Mesothelial cell of epicardium (in vitro differentiated cells): ENCODE measurements at places on chromosomes 11 and 22.

DNA sequence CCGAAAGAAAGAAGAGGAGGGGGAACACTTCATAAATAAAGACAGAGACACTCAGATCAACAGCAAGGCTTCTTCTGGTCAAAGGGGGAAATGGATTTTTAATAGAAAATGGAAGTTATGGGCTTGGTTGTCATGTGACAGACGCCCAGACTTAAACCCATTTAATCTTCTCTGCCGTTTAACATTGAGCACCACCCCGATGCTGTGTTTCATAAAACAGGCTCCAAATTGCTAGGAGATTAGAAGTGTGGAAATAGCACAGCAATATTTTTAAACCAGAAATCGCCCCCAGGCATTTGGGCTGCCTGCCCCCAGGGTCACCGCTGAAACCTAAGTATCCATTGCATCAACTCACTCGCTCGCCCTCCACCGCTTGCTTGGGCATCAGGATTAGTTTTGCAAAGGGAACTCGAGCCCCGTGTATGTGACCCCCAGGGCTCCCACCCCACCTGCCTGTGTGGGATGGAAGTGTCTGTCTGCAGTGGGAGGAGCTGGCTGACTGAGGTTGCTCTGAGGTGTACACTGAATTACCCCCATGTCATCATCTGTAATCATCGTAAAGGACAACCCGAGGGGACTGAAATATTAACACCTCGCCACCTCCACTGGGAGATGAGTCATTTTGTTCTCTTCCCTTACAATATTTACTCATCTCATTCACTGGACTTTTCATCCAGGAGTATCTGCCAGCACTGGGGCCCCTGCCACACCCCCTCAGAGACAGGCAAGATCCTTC, 10.7 kb downstream of the DSCAML1 start:
- DNase-seq: no peak

DNA sequence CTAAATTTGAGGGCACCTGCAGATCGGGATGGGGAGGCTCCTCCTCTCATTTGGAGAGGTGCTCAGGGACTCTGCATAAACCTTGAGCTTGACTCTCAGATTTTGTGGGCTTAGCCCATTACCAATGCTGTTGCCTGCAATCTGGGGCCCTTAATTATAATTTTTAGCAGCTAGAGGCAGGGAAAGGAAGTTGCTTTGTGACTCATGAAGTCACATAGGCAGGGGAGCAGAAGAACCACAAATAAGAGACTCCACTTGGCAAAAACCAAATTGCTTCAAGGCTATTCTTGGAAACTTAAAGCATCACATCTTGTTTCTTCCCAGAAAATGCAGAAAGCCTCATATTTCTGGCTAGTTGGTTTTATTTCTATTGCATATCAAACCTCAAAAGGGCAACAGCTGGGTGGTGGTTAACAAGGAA, 46.9 kb downstream of the MICAL2 start:
- DNase-seq: no peak

DNA sequence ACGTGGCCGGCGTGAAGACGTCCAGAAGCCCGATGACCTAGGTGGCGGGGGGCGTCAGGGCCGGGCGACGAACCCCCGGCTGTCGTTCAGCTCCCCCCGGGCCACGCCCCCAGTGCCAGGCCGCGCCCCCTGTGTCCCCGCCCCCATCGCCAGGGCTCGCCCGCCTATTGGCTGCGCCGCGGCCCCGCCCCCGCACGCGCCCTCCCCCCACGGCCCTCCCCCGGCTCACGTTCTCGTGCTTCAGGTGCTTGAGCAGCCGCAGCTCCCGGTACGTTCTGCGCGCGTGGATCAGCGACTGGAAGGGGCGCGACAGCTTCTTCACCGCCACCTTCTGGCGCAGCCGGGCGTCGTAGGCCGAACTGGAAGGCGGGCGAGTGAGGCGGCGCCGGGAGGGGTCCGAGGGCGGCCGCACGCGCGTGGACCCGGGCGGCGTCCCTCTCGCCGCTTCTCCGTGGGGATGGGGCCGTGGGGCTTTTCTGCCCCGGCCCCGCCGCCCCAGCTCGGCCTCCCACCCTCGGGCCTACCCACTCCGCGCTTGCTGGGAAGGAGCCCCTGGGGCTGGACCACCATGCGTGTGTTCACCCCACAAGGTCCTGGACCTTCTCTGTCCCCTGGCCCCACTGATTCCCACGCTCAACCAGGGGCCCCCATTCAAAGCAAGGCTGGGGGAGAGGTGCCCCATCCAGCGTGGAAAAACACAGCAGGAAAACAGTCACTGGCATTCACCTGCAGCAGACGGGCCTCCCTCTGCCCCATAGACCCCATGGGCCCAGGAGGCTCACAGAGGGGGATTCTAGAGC, 2.4 kb downstream of the MAPK11 start:
- peak; percentile 52 for DNase-seq

DNA sequence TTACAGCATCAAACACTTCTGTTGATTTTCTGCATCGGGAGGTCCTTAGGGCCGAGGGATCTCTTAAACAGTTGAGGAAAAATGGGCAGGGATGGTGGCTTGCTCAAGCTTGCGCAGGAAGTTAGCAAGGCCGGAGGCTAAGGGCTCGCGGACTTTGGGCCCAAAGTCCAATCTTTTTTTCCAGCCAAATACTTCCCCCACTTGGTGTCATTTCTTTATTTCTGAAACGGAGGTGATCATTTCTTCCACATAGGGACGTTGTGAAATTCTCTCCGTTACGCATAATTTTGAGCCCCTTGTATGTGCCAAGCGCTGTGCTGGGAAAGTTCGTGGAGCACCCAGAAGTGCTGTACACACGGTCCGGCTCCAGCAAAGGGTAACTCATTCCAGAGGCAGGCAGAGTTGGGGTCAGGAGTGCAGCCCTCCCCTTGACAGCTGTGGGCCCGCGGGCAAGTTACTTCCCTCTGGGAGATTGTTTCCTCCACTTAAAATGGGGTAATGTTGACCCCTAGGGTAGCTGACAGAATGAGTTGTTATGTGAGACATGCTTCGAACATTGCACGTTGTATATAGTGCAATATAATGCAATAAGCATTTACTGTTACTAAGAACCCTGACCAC, 809 bp downstream of the MIEF1 start:
- no peak for DNase-seq

- no peak for DNase-seq
Measured at GRCh38 chr11:765025-765801, 12.1 kb downstream of the GATD1 start.

DNA sequence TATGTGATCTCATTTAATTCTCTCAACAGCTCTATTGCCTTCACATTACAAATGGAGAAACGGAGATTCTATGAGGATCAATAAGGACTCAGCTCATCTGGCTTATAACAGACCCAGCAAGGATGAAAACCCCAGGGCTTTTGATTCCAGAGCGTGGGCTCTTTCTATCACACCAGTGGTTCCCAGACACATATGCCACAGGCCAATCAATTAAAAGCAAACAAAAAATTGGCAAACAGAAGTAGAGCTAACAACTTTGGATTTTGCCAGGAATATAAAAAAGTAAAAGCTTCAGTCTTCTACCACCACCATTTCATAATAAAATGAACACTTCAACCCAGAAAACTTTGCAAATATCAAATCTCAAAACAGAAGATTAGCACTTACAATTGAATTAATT, 71.1 kb upstream of the FAT3 start:
- no peak for DNase-seq

- DNase-seq: no peak
Measured at GRCh38 chr11:81569999-81570398, 1163.7 kb downstream of the FAM181B start.

GRCh38 chr11:34999453-34999852, 83.0 kb downstream of the PDHX start:
- DNase-seq: no peak

DNA sequence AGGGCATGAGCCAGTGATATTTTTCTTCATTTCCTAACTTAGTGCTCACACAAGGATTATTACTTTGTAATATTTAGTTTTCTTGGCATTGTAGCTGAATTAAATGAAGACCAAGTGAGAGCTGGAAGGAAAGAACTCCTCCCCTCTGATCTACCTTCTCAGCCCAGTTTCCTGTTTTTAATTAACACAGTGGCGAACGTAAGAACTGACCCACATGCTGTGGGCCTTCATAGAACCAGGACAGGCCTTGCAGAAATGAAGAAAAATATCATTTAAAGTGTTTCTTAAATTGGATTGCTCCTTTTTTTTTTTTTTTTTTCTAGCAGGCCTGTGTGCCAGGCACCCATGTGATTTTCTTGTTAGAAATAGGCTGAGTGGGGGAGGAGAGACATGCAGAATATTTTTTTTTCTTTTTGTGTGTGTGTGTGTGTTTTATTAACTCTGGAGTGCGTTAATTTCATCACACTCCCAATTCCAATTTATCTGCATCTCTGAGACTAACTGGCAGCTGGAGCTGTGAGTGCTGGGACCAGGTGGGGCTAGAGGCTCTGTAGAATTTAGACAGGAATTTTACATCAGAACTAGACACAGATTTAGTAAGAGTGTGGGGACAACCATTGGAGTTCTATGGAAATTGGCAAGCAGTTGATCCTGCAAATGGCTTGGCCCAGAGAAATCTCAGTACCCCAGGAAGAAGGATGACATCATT, 320.5 kb downstream of the DDX10 start:
- DNase-seq: no peak

GRCh38 chr11:64598797-64599697, 8.0 kb downstream of the SLC22A12 start:
- no peak for DNase-seq

DNA sequence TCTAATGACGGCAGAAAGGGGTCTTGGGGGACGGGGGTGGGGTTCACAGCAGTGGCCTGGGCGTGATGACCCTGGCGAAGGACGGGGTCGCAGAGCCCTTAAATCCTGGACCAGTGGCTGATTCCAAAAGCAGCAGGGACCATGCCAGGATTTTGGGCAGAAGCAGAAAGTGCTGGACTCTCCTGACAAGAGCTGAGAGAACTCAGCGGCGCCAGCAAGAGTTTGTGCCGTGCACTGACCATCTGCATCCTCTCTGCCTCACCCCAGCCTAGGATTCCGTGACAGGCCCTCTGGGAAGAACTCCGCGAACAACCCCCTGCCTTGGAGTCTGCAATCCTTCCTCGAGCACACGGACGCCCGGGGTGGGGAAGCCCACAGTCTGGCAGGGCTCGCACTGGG, 644 bp upstream of the NDUFV1 start:
- no peak for DNase-seq

- peak; percentile 33 for DNase-seq
Measured at GRCh38 chr11:34356913-34357700, 703 bp downstream of the ABTB2 start.

DNA sequence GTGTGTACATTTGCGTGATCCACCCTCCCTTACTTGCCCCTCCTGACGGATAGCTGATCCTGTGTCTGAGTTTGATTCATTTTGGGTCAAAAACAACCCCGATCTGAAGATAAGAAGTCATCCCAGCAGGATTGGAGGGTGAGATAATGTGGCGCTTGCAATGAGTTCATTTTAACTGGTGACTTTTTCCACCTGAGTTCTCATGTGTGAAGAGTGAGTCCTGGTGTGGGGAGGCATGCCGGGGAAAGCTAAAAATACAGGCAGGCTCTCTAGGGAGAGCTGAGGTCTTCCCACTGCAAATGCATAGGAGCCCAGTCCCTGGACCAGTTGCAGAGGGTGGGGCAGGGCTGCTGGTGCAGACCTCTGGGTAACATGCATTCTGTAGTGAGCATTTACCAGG, 35.7 kb upstream of the ELF5 start:
- DNase-seq: no peak

DNA sequence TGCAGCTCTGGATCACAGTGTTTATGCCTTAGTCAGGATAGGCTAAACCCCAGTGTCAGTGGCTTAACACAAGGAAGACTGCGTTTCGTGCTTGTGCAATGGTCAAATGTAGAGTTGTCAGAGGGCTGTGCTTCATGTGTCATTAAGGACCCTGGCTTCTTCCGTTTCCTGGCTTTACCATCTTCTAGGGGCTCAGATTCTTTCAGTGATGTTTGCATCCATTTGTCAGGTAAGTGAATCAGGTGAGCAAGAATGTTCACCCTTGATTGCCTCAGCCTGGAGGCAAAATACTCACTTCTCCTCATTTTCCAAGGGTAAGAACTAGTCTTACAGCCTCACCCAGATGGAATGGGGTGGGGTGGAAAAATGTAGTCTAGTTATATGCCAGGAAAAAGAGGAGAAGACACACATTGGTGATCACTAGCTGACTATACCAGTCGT, 20.5 kb upstream of the AMOTL1 start:
- DNase-seq: no peak
